Smooth muscle cell of the brain vasculature (primary cell): ENCODE measurements at places on chromosomes 3 and 15.

- DNase-seq: no peak
Observed at GRCh38 chr15:65370885-65371284, 6.9 kb downstream of the IGDCC3 start.

DNA sequence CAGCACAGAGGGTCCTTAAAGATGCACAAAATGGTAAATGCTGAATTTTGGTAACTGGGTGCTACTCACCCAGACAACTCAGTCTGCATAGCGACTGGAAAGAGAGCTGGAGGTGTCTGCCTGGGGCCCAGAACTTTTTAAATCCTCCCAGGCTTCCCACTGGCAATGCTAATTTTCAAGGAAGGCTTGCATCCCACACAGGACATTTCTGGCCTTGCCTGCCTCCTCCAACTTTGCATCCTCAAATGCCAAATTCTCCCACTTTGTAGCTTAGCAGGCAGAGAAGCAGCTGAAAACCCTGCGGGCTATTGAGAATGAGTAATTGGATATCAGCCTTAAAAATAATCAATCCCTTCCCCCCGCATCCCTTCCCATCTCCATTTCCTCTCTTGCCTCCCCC lies 656.6 kb upstream of the ADAMTS9 start:
- DNase-seq: no peak

GRCh38 chr15:90201130-90201943 lies at the start of gene SEMA4B:
TSS of gene SEMA4B (plus strand) at chr15:90201330. CDS start at chr15:90201579, 249 bp downstream.
- DNase-seq: no peak

DNA sequence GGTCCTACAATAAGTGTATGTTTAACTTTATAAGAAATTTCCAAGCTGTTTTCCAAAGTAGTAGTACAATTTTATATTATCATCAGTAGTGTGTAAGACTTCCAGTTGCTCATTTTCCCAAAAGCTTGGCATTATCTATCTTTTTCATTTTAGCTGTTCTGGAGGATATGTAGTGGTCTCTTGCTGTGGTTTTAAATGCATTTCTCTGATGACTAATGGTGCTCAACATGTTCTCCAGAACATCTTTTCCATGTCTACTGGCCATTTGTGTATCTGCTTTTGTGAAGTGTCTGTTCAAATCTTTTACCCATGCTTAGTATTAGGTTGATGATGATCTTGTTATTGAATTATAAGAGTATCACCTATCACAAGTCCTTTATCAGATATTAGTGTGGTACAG lies 13.3 kb downstream of the BCL2A1 start:
- no peak for DNase-seq

DNA sequence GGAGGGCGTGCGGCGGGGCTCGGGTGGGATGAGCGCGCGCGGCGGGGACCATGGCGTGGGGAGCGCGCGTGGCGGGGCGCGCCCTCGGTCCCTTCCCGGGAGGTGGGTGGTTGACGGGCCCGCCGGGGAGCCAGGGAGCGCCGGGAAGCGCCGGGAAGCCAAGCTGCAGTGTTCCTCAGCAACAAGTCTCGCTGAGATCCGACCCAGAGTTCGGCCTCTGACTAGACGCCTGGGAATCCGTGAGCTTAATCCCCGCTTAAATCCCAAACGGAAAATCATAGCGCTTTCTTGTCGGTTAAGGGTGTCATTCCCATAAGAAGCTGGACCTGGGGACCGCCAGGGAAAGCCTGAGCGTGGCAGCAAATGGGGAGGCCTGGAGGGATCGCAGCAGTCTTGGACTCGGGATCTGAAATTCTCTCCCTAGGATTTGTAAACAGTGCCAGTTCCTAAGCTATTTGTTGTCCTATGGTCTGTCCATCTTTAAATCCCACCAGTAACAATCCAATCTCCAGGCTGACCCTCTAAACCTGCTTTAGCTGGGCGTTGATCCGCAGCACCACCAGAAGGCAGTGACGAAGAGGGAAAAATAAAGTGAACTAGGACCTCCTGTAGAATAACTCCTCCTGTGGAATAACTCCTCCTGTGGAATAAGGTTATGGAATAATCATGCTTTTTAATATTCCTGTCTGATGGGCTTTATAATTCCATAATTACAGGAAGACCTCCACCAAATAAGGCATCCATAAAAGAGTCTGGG lies 570 bp upstream of the NEDD4 start:
- peak; percentile 17 for DNase-seq

DNA sequence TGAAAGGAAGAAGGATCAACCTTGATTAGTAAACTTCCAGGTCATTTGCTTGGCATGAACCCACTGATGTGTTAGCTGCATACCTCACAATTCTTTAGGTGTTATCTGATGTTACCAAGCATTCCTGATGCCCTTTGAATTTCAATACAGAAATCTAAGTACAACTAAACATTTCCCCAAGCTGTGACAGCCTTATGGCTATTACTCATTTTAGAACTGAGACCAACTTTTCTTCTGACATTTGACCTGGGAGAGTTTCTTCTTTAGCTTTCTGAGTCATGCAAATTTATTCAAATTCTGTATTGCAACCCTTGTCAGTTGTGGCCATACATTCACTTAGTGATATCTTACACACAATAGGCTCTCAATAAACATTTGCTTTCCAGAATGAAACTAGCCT lies 124.3 kb downstream of the TIGIT start:
- DNase-seq: no peak

- DNase-seq: no peak
Observed at GRCh38 chr3:112979244-112979832, 4.4 kb upstream of the CD200R1 start.

GRCh38 chr15:66138892-66139590 lies 114.5 kb downstream of the MEGF11 start:
- DNase-seq: no peak

DNA sequence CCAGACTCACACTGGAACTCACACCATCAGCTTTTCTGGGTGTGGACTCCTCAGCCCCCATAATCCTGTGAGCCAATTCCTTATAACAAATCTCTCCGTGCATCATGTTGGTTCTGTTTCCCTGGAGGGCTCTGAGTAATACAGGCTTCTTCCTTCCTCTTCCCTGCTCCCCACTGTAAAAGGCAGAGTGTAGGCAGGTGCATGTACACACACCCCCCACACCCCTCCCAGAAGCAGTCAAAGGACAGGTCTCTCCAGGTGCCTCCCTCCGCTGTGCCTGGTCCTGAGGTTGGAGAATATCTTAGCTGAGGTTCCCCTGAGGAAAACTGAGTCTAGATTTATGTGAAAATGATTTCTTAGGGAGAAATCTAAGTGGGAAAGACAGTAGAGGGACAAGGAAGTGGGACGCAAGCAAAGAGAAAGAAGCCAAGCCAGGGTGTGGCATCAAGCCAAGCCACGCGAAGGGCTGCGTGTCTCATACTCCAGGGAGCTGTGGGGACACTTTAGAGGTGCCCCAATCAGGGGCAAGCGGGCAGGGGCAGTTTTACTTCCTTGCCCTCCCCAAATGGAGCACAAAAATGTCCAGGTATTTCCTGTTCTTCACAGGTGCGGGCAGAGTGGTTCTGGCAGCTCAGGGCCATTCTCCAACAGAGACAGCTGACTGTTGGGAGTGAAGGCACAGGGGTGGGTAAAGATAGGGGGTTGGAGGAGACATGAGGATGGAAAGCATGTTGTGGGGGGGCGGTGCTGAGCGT lies 86.6 kb downstream of the HMG20A start:
- no peak for DNase-seq

DNA sequence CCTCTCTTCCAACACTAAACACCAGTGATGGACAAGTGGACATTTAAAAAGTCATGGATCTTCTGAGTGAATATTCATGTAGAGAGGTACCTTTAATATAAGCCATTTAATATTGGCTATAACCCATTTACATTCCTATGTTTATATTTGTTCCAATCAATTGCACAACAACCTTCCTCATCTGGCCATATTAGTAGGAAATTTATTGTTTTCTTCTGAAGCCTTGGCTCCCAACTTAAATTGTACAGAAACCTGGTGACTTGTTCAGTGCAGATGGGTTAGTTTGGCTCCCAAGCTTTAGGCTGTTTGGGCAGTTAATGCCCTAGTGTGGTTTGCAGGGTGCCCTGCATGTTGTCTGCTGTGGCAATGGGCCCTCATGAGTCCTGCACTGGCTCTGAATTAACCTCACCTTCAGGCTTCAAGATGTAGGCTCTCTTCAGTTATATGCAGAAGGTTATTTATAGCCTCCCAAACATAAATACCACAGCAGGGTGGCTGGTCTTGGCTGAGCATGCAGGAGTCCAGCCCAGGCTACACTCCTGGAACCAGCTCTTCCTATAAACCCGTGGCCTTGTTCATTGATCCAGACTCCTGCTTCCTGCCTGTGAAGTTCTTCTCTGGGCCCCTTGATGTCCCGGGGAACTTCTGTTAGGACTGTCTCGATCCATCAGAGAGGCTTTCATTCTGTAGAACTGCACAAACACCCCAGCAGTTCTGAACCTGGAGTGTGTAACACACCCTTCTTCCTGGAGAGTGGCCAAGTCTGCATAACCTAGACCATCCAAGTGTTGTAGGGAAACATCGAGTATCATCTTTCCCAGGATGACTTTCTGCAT lies 57.0 kb downstream of the DUT start:
- no peak for DNase-seq

GRCh38 chr15:83207009-83207659 lies 489 bp downstream of the HDGFL3 start:
- DNase-seq: no peak

GRCh38 chr3:197519801-197520211 lies 36.0 kb downstream of the BDH1 start:
- no peak for DNase-seq

GRCh38 chr3:71551311-71551919 lies 32.1 kb downstream of the FOXP1 start:
- no peak for DNase-seq

DNA sequence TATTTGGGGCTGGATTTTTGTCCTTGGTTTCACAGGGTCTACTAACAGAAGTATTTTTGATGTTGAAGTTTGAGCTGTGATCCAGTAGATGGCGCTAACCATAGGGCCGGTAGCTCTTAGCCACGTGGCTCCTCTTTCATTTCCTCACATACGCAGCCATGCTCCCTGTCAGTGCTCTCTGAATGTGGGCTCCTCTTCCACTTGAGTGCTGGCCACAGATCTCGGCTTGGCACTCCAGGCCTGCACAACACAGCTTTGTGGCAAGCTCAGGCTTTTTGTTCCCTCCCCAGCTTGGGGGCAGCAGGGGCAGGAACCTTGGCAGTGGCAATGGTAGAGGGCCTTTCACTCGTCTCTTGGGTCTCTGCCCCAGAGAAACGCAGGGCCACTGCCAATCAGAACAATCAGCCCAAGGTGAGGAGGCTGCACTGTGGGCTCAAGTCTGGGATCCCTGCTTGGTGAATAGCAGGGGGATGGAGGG lies 18.6 kb upstream of the DNAAF4 start:
- DNase-seq: no peak

GRCh38 chr15:88322461-88322860 lies 65.9 kb upstream of the NTRK3 start:
- DNase-seq: no peak

DNA sequence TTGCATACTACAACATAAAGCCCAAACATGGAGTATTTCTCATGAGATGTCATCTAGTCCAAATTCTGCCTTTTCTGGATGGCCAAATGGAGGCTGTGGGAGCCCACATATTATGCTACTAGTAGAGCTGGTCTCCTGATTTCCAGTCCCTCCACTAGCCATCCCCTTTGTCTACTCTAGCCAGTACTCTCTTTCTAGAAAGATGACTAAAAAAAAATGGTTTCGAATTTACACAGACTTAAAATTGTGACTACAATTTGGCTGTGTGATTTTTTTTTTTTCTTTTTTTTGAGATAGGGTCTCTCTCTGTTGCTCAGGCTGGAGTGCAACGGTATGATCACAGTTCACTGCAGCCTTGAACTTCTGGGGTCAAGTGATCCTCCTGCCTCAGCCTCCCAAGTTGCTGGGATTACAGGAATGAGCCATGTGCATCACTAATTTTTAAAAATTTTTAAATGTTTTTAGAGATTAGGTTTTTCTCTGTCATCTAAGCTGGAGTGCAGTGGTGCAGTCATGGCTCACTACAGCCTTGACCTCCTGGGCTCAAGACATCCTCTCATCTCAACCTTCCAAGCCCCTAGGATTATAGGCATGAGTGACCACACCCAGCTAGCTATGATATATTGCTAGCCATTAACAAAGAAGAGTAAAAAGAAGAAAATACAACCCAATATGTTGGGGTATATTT lies 273.9 kb downstream of the ADAMTSL3 start:
- no peak for DNase-seq

DNA sequence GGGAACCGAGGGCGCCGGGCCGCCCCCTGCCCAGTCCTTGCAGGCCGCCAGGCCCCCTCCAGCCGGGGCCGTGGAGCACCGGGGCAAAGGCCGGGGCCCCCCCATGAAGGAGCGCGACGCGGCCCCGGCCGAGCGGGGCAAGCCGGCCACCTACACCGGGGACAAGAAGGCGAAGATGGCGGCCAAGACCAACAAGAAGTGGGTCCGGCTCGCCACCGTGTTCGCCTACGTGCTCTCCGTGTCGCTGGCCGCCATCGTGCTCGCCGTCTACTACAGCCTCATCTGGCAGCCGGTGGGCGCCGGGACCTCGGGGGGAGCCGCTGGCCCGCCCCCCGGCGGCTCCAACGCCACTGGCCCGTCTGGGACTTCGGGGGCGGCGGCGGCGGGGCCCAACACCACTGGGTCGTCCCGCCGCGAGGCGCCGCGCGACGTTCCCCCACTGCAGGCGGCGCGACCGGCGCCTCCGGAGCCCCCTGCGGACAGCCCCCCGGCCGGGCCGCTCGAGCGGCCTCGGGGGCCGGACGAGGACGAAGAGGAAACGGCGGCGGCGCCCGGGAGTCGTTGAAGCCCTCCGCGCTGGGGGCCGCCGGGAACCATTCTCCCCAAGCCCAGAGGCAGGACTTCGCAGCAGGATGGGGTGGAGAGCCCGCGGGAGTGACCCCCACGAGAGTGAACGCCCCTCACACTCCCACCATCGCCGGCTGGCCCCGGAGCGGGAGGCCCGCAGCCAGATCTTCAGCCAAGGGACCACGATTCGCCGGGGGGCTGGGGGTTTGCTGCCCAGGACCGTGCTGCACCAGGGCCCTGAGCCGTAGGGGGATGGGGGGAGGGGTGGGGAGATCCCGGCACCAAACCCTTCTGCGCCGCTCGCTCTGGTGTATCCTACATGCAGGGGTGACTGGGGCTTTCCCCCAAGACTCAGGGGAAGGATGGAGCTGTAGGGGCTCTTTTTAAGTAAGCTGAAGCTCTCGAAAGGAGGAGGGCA lies 753 bp downstream of the INAFM2 start:
- no peak for DNase-seq

- no peak for DNase-seq
Observed at GRCh38 chr3:30282154-30282696, 324.2 kb upstream of the TGFBR2 start.

DNA sequence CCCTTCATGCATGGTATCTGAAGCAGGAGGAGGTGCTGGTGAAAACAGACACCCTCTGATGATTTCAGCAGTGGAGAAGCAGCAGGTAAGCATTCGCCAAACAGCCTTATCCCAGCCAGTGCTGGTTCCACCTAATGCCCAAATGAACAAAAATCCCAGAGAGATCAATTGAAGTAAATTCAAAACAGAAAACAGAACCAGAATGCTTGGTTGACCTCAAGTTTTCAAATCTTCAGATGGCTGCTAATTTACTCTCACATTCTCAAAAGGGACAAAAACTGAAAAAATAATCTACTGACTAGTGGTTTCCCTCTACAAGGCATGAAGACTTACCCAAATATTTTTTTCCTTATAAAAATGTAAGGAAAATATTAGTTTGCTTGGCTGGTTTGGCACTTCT lies 87.0 kb upstream of the MYO5C start:
- DNase-seq: no peak
